Endodermal cell (in vitro differentiated cells): ENCODE measurements at places on chromosomes 2 and 18. TPM values are rescaled to one million over a fixed set of nuclear protein-coding genes. Genes with fewer than 3 reads are reported as not detected.

WDR7 gene
- total RNA-seq: 16.8 and 17.1 TPM in 2 replicates

SERPINB5 gene
- total RNA-seq: 0.57 TPM in 1 of 3 replicates, not detected in the others

PAX8 gene
- 0.11 to 0.17 TPM in 2 of 3 replicates, not detected in the other for total RNA-seq

NMUR1 gene
- 0.07 TPM in 2 replicates for total RNA-seq

LGALSL gene
- total RNA-seq: 41.7 to 42.5 TPM (median 41.9 TPM) in 3 replicates

KIF3C gene
- total RNA-seq: 42.9 and 43.9 TPM in 2 replicates

CNGA3 gene
- 0.16 and 0.33 TPM in 2 replicates for total RNA-seq

KANSL1L gene
- total RNA-seq: 23.5 and 31.3 TPM in 2 replicates

KIF1A gene
- total RNA-seq: 61.4 to 88.9 TPM (median 83.1 TPM) in 3 replicates

ASB18 gene
- total RNA-seq: not detected in 2 replicates

LIMS4 gene
- total RNA-seq: 0.48 and 0.61 TPM in 2 replicates

CREG2 gene
- total RNA-seq: 0.13 and 0.27 TPM in 2 replicates

AQP12B gene
- total RNA-seq: not detected in 2 replicates

PRSS56 gene
- not detected in 2 replicates for total RNA-seq

PARD3B gene
- total RNA-seq: 3.1 and 5.6 TPM in 2 replicates

ABCG5 gene
- not detected in 2 replicates for total RNA-seq

GULP1 gene
- 15.2 to 18.1 TPM (median 15.3 TPM) in 3 replicates for total RNA-seq

PAX3 gene
- total RNA-seq: 0.11 TPM in 1 of 2 replicates, not detected in the other

GKN2 gene
- not detected in 3 replicates for total RNA-seq
